HT-29 (cell line): ENCODE measurements at places on chromosomes 7 and 10. TPM values are rescaled to one million over a fixed set of nuclear protein-coding genes. Genes with fewer than 3 reads are reported as not detected.

Gene TRUB1
- 16.8 and 23.5 TPM in 2 replicates for total RNA-seq

Gene TMEM176A
- 0.39 and 0.79 TPM in 2 replicates for total RNA-seq

Gene MYH16
- 0.05 TPM in 1 of 2 replicates, not detected in the other for total RNA-seq

Gene CCDC146
- not detected in 2 replicates for total RNA-seq

Gene ATG9B
- total RNA-seq, result 0.47 and 1.0 TPM in 2 replicates

Gene PRTFDC1
- 11.4 and 19.7 TPM in 2 replicates for total RNA-seq

Gene OGDHL
- 0.08 and 0.18 TPM in 2 replicates for total RNA-seq

Gene RHEB
- 135 and 151 TPM in 2 replicates for total RNA-seq

Gene LBX1
- not detected in 2 replicates for total RNA-seq

Gene STK31
- 0.20 and 0.34 TPM in 2 replicates for total RNA-seq

Gene ADAM8
- total RNA-seq, result 73.5 and 78.5 TPM in 2 replicates
